ENCODE measurements at places on chromosomes 7 and 10.

DNA sequence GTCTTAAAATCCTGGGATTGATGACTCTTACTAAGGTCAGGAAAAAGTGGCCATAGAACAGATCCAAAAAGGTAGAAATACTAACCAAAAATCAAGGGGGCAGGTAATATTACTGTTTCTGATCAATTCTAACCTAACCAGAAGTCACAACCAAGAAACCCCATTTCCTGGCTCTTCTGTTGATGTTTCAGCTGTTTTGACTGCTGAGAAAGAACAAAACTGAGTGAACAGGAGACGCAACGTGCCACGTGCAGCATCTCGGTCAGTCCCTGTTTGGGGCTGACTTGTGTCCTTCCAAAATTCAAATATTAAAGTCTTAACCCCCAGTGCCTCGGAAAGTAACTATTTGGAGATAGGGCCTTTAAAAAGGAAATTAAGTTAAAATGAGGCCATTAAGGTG, 56.8 kb downstream of the JAZF1 start:
- no peak for DNase-seq

- DNase-seq: no peak
These were observed 152.1 kb upstream of the RHOBTB1 start for GRCh38 chr10:61096056-61096455.

GRCh38 chr10:71448146-71448545, 51.4 kb downstream of the CDH23 start:
- no peak for DNase-seq

DNA sequence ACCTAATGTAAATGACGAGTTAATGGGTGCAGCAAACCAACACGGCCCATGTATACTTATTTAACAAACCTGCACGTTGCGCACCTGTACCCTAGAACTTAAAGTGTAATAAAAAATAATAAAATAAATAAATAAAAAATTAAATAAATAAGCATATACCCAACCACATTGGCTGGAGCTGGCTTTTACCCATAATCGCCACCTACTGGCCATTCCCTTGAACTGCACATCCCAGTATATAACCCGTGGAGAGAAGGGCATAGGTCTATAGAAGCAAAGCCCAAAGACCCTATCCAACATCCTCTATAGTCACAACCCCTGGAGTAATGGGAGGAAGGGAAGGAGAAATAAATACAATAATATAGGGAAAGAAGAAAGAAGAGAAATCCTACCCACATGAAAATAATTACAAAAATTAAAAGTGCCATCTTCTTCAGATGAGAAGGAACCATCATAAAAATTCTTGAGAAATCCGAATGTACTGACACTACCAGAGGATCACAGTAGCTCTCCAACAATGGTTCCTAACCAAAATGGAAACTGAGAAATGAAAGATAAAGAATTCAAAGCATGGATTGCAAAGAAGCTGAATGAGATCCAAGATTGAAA, 65.6 kb downstream of the TWIST1 start:
- no peak for DNase-seq

GRCh38 chr7:107660381-107661080, at the start of gene SLC26A4:
Gene SLC26A4, plus strand, starts transcription at chr7:107660828. Its CDS starts 814 bp downstream, at chr7:107661642.
- DNase-seq: no peak

DNA sequence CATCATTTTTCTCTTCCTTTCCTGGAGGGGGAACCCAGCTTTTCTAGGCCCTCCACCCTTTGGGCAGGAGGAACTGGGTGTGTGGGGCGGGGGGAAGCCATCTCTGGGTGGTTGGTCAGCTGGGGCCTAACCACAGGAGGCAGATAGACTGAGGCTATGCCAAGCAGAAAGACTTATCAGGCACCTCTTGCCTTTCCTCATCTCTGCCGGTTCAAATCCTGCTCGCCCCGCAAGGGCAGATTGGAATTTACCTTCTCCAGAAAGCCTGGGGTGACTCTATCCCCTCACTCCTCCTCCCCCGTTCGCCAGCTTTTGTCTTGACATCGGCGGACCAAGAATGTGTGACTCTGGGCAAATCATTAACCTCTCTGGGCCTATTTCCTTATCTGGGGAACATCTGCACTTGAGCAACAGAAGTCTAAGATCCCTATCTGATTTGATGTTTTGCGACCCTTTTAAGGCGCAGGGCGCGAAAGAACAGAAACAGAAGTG, 584 bp upstream of the GARS1 start:
- DNase-seq: no peak

- DNase-seq: peak; percentile 62
These were observed at the start of gene HMX3 for GRCh38 chr10:123135415-123136141. Gene HMX3, plus strand, starts transcription at chr10:123135970. Its CDS starts 81 bp downstream, at chr10:123136051.

DNA sequence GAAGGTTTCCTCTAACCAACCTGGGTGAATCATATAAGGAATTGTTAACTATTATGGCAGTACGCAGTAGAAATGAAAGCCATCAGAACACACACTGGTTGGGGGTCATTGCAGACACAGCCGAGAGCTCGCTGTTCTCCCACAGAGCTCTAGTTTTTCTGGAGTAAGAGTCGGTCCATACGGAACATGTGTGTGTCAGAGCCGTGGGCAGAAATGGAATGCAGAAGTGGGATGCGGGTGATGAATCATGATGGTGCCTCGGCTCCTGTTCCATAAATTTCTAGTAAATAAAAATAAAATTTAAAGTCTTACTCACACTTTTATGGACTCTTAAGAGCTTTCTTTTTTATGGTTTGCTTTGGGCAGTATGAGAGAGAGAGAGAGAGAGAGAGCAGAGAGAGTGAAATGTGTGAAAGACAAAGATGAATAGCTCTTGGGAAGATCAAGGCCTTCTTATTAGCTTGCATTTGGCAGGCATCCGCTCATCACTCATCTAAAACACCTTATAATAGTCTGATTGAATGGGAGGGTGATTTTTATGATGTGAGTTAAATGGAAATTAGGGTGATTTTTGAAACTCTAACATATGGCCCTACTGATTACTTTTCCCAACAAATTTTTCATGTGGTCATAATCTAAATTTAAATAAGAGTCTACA, 98.8 kb upstream of the PFKP start:
- no peak for DNase-seq

GRCh38 chr7:157576415-157576814, 239.6 kb downstream of the DNAJB6 start:
- no peak for DNase-seq

DNA sequence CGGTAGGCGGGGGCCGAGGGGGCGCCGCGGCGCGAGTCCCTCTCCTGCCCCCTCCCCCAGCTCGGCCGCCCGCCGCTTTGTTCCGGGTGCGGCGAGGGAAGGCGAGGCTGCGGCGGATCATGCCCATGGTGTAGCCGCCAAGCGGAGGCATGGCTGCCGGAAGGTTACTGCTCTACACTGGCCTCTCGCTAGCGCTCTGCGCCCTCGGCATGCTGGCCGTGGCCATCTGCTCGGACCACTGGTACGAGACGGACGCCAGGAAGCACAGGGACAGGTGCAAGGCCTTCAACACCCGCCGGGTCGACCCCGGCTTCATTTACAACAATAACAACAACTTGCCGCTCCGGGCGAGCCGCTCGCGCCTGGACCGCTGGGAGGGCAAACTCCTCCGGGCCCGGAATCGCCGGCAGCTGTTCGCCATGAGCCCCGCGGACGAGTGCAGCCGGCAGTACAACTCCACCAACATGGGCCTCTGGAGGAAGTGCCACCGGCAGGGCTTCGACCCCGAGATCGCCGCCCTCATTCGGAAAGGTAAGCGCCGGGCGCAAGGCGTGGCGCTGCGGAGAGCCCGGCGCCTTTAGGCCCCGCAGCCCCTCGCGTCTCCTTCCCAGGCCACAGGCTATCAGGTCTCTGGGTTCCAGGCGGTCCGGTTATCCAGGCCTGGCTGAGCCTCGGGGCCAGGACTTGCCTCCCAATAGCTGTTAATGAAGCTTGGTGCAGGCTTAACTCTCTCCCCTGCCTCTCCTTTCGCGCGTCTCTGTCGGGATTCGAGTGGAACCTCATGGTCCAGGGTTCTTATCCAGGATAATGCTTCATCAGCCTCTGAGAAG, 513 bp downstream of the TMEM178B start:
- DNase-seq: peak; percentile 57

GRCh38 chr10:96890172-96890513, 58.0 kb downstream of the LCOR start:
- no peak for DNase-seq

DNA sequence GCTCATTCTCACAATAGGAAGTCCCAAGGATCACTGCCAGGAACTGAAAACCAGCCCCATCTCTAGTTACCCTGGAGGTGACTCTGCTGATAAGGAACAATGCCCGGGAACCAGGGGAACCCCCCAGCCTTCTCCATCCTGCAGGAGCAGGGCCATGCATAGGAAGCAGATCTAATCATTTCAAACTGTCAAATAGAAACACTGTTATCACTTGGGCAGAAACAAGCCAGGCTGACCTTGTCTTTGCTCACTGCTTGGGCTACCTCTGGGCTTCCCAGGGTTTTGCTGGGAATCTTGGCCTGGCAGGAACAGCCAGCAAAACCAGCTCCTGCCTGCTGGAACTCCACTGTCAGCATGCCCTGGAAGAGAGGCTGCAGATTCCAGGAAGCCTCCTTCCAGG, 114.1 kb downstream of the RNF216 start:
- no peak for DNase-seq

GRCh38 chr10:33034931-33035330, 76.9 kb upstream of the ITGB1 start:
- no peak for DNase-seq

- no peak for DNase-seq
These were observed 29.1 kb downstream of the SPOCK2 start for GRCh38 chr10:72058989-72059842.

DNA sequence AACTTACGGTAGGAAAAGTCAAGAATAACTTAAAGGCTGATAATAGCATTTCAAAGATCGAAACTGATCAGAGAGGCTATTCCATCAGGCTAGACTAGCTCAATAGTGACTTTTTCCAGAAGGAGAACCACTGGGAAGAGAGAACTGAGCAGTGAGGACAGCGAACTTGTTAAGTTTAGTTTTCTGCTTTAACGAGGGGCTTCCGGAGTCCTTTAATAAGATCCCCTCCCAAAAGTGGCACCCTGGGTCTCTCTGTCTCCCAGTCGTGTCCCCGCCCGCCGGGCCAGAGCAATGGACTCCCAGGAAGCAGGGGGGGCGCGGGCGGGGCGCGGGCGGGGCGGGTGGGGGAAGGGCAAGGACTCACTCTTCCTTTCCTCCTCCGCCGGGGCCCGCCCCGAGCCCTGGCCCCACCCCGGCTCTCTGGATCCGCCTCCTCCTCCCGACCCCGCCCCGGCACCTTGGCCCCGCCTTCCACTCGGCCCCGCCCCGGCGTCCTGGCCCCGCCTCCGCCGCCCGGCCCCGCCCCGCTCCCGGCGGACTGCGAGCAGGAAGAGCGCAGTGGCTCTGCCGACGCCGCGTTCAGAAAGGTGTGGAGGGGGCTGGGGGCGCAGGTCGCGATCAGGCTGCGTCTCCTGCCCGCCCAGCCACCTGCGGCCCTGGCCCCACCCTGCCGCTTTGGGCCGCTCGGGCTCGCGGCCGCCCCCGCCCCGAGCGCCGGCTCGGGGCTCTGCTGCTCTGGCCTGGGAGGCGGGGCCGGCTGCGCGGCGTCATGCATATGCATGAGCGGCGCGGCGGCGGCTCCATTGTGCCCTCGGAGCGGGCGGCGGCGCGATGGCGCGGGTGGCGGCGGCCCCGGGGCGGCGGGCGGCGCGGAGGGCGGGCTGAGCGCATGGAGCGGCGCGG, at the start of gene ZMIZ2:
Gene ZMIZ2 (plus strand): TSS at position 803 of the 903 bp plus-strand sequence. CDS start 7,403 bp downstream, outside the sequence.
- peak; percentile 89 for DNase-seq

- no peak for DNase-seq
These were observed 29.4 kb upstream of the LANCL2 start for GRCh38 chr7:55335786-55336185.

- DNase-seq: no peak
These were observed 43.9 kb downstream of the GRK5 start for GRCh38 chr10:119251315-119251708.

DNA sequence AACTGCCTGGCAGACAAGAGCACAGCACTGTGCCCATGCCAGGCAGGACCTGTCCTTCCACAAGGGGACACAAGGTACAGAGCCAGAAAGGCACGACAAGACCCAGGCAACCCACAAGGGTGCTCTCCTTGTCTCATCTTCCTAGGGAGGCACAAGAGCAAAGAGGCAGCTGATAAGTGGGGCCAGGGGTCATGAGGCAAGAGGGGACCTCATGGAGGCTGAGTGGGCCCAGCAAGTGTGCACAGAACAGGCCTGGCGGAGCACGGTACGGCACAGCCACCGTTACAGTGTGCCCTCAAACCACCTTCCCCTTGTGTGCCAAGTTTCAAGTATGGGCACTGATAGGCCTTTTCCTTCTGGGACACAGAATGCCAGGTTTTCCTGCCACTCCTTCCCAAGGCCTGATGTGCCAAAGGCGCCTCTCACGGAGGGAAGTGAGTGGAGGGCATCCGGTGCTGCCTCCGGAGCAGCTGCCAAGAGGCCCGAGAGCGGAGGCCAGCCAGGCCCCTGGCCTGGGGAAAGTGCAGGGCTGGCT, 75.6 kb downstream of the FAM53B start:
- no peak for DNase-seq

DNA sequence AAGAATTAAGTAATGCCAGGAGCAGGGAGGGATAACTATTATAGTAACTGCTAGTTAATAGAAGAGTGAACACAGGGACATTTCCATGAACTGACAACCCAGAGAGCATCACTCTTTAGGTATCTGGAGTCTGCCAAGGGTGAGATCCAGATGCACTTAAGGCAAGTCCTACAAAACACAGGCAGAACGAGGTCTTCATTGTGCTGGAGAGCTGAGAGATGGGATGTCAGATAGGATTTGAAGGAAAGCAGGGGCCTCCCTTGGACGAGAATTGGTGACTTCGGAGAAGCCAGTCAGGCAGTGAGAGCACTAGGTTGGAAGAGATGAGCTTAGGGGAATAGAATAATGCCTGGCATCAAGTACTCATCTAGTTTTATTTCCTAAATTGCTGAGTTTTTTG, 684.5 kb downstream of the GATA3 start:
- DNase-seq: no peak

- no peak for DNase-seq
These were observed 81.6 kb downstream of the CYP51A1 start for GRCh38 chr7:92052684-92053083.

- no peak for DNase-seq
These were observed 7.9 kb downstream of the MTURN start for GRCh38 chr7:30142710-30143109.
